Skeletal muscle cell (primary cell): ENCODE measurements at places on chromosomes 4 and X.

GRCh38 chrX:150032742-150033141, 94.5 kb upstream of the EOLA2 start:
- DNase-seq: no peak

GRCh38 chrX:153179131-153179530, at the start of gene MAGEA1:
MAGEA1 (plus strand) TSS chrX:153179284; CDS start chrX:153182390, 3,106 bp downstream.
- DNase-seq: no peak

- no peak for DNase-seq
These were observed 25.9 kb downstream of the PLAC1 start for GRCh38 chrX:134632355-134632754.

DNA sequence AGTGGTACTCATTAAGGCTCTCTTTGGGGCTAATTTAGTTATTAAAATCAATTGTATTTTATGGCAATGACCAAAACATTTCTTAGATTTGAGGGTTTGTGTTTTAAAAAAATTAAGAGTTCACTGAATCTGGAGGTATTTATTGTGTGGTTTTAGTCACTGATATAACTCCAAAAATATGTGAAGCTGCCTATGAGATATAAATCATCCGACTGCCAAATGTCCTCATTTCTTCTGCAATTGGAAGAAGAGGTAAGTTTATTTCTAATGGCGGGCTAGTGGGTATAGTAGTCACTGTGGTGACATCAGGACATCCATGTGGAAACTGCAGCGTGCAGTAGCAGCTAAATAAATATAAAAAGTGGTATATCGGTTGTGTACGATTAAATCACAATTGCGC, 205.5 kb downstream of the MID1 start:
- DNase-seq: no peak

GRCh38 chr4:139872274-139872673, 206.7 kb downstream of the MGST2 start:
- peak; percentile 89 for DNase-seq

- no peak for DNase-seq
These were observed 21.6 kb downstream of the CLDN34 start for GRCh38 chrX:9988762-9989161.
